T-cell (primary cell): ENCODE measurements at places on chromosomes 5 and 9.

GRCh38 chr9:103215197-103215596, 220.1 kb downstream of the CYLC2 start:
- DNase-seq = no peak

- no peak for DNase-seq
Measured at GRCh38 chr9:3741729-3742128, 215.9 kb upstream of the RFX3 start.

DNA sequence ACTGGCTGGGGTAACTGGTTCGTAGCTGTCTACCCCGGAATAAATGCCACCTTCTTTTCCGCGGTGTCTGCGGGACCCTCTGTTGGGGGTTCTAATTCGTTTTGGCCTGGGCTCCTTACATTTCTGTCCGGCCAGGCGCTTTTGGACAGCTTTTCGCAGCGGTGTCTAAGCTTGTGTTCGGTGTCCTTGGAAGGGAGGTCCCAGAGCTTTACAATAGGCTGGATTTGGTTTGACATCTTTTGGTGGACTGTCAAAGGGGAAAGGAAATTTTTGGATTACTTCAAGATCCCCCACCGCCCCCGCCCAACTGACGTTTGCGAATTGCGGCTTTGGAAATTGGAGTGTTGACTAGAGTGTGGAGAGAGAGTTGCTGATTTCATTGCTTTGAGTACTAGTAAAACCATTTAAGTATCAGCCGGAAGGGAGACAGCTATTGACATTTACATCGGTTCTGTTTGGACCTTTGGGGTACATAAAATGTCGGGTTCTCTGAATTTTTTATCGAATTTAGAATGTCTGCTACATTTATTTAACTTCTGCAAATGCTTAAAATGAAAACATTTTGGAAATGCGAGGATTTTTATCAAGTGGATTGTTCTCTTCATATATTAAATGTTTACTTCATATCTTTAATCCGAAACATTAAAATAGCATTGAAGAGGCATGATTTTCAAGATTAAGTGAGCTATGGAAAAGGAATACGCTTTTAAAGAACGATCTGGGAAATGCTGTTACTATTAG, 4.7 kb upstream of the PURA start:
- no peak for DNase-seq

GRCh38 chr5:79560771-79561524, 47.0 kb upstream of the HOMER1 start:
- DNase-seq = no peak

- DNase-seq = no peak
Measured at GRCh38 chr9:125497906-125498305, 209.1 kb downstream of the MAPKAP1 start.

DNA sequence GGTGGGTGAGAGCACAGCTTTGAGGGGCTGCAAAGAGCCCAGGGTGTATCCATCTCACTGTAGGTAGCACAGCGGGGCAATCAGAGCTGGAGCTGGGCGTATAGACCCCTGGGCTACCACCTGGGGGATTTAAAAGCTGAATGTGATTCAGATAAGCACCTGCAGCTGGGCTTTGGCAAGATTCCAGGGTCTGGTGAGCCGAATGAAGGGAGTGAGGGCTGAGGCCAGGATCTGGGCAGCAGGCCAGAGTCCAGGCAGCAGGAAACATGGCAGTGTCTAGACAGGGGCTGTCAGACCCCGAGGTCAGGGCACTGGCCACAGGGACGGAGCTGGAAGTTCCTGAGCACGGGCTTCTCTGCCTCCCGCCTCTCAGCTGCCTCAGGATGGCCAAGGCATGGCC, 8.7 kb downstream of the ASS1 start:
- no peak for DNase-seq

DNA sequence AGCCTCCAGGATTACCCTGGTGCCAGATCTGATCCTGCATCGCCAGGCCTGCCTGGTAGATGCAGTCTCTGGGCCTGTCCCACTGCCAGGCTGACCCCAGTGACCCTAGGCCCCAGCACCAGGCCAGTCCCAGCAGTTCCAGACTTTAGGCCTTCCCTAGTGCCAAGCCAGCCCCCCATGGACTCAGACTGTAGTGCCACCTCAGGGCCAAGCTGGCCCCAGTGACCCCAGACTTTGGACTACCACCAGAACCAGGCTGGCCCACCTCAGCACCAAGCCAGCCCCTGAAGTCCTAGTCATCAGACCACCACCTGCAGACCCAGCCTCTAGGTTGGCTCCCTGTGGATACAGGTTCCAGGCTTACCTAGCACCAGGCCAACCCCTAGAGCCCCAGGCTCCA, 142.5 kb downstream of the PJA2 start:
- DNase-seq = no peak

- DNase-seq = peak; percentile 89
Measured at GRCh38 chr9:127224178-127224882, 40.2 kb upstream of the GARNL3 start.
